ENCODE measurements at places on chromosomes 3 and 15.

- DNase-seq, result no peak
These were observed 41.9 kb downstream of the NOX5 start for GRCh38 chr15:69056365-69056764.

GRCh38 chr3:17195192-17195611, 310.4 kb downstream of the PLCL2 start:
- DNase-seq, result no peak

DNA sequence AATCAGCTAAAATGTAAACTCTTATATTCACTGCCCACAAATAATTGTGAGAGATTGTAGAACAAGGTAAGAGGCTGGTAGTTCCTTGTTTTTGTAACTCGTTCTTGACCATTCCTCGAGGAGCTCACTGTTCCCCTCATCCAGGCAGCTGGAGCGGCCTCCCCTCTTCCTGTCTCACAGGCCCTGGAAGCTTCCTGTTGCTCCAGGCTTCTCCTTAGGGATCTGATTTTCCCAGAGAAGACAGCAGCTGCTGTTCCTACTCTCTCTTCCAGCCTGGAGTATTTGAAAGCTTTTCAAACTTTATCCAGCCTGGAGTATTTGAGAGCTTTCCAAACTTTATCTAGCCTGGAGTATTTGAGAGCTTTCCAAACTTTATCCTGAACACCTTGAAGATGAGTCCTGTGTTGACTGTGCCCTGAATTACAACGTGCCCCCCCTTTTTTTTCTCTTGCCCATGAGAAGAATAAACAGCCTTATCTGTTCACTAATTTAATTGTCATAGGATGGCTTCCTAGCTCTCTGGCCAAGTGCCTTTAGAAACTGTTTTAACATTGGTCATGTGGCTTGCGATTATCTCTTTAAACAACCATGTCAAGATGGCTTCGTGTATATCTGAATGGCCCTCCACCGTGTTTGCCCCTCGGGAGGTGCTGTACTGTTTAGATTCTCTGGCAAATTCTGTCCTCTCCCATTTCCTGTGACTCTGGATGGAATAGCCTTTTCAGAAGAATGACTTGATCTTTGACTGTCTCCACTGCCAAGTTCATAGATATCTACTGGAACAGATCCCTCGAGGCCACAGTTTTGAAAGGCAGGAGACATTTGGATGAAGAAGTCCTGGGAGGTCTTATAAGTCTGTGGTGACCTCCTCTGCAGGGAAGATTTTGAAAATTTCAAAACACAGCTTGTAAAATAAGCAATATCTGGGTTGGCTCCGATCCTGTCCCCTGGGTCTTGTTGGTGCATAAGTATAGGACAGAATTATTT, 4.8 kb downstream of the ADAMTSL3 start:
- DNase-seq, result no peak

DNA sequence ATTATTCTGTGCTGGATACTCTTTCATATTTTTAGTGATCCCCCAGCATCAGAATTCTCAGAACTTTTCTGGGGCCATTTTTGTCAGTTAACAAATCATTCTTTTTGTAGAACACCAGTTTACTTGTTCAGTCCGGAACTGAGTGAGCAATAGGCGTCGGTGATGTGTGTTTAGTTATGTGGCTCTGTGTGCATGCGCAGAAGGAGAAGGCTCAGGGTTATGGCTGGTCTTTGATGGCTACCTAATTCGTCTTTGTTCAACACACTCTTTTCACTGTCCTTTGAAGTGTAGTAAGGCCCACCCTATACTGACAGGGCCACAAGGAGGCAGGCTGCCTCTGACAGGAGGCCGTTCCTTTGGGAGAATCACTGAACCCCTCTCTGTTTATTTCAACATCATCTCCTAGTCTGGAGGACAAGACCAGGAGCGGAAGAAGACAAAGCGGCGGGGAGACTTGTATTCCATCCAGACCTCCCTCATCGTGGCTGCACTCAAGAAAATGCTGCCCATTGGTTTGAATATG, 158.2 kb upstream of the CHRM5 start:
- DNase-seq, result no peak

GRCh38 chr15:101573951-101574350, 78.2 kb downstream of the TM2D3 start:
- no peak for DNase-seq

GRCh38 chr15:78921940-78922339, 22.9 kb downstream of the CTSH start:
- no peak for DNase-seq

DNA sequence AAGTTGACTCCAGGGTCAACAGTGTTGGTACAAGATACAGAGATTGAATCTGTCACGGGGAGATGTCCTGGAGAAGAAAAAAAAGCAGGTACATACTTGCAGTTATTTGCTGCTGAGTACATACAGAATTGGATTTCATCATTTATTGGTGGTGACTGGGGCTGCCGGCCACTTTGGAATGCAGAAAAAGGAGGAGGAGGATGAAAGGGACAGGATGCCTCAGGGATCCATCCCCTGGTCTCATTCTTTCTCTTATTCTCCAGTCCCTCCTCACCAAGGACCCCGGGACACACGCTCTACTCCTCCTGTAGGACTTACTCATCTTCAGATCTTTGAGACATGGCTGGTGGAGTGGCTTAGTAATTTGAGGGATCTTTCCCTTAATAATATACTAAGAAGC, 30.0 kb upstream of the MEIS2 start:
- no peak for DNase-seq

- DNase-seq, result no peak
These were observed 3.1 kb downstream of the SEMA3G start for GRCh38 chr3:52441772-52442332.
